ENCODE measurements at places on chromosomes 16 and 17. TPM values are rescaled to one million over a fixed set of nuclear protein-coding genes. Genes with fewer than 3 reads are reported as not detected.

DNA sequence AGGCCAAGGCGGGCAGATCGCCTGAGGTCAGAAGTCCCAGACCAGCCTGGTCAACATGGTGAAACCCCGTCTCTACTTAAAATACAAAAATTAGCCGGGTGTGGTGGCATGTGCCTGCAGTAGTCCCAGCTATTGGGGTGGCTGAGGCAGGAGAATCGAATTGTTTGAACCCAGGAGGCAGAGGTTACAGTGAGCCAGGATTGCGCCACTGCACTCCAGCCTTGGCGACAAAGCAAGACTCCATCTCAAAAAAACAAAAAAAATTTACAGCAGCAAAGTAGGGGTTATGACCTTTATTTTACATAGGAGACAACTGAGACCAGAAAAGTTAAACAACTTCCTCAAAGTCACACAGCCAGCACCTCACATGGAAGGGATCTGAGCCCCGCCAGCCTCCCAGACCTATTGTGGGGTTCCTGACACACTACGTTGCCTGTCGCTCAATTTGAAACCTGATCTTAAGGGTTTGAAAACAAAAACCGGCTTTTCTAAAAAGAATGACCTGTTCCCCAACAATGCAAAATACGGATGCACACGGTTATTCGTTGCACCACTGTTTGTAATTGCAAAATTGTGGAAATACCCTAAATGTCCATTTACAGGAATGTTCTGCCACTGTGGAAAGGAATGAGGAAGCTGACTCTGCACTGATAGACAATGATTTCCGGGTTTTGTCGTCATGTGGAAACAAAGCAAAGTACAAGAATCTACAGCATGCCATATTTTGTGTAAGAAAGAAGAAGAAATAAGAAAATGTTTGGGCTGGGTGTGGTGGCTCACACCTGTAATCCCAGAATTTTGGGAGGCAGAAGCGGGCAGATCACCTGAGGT lies 77.2 kb downstream of the CNGB1 start:
- H3K4me3 ChIP-seq, result no peak overlapping the region
- no peaks in the 10 kb centered on the region for H3K27me3 ChIP-seq
- H3K27ac ChIP-seq, result peak overlapping the region; percentile 9
- peaks cover 8% of the 10 kb centered on the region for H3K4me1 ChIP-seq

GRCh38 chr17:8185582-8186445 lies 4.2 kb downstream of the BORCS6 start:
- H3K36me3 ChIP-seq, result no peaks in the 10 kb centered on the region
- H3K27ac ChIP-seq, result peak overlapping the region; percentile 95
- DNase-seq, result peak; percentile 94
- H3K4me1 ChIP-seq, result peaks cover 42% of the 10 kb centered on the region

HSPB9 gene
- total RNA-seq, result not detected

MMP25 gene
- 0.51 TPM for total RNA-seq

CRYBA1 gene
- not detected for total RNA-seq

HOXB7 gene
- total RNA-seq, result 0.95 TPM

BRIP1 gene
- 2.8 TPM for total RNA-seq

DNA sequence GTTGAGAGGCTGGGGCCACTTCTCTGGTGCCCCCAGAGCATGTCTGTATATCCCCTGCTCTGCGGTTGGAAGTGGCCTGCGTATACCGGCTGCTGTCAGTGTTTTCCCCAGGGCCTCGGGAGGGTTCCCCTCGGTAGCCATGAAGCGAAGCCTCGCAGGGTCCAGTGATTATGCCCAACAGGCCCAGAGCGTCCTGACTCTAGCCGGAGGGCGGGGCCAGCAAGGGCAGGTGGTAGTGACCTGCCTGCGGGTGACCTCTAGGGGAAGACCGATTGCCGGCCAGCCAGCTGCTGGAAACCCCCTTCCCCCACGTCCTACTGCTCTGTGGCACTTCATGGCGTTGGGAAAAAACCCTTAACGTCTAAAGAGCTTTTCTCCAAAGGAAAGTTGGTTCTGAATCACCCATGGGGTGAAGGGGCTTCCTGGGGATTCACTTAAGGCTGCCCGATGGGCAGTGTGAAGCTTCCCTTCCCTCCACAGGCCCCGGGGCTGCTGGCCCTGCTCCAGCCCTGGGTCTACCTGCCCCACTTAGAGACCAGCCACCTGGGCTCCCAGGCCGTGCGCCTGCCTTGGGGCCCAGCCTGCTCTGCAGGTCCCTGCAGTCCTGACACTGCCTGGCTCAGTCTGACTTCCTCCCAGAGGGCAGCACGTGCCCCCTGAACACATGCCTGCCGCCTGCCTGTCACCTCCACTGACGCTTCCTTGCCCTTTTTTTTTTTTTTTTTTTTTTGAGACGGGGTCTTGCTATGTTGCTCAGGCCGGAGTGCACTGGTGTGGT lies 72.8 kb downstream of the SOCS1 start:
- no peak overlapping the region for H3K27ac ChIP-seq
- no peak overlapping the region for H3K4me3 ChIP-seq
- H3K4me1 ChIP-seq, result peaks cover 25% of the 10 kb centered on the region
- H3K27me3 ChIP-seq, result no peaks in the 10 kb centered on the region

- H3K4me3 ChIP-seq, result no peak overlapping the region
- H3K27ac ChIP-seq, result no peak overlapping the region
- no peaks in the 10 kb centered on the region for H3K4me1 ChIP-seq
- H3K36me3 ChIP-seq, result peaks cover 18% of the 10 kb centered on the region
- H3K27me3 ChIP-seq, result no peaks in the 10 kb centered on the region
- no peak for DNase-seq
These were observed 17.0 kb upstream of the BRCA1 start for GRCh38 chr17:43142153-43142552.

- peaks cover 11% of the 10 kb centered on the region for H3K27me3 ChIP-seq
- no peaks in the 10 kb centered on the region for H3K36me3 ChIP-seq
- H3K27ac ChIP-seq, result no peak overlapping the region
- no peak for DNase-seq
- no peaks in the 10 kb centered on the region for H3K4me1 ChIP-seq
These were observed 9.0 kb downstream of the C16orf54 start for GRCh38 chr16:29736764-29737163.

WFDC1 gene
- 1.3 TPM for total RNA-seq

DNA sequence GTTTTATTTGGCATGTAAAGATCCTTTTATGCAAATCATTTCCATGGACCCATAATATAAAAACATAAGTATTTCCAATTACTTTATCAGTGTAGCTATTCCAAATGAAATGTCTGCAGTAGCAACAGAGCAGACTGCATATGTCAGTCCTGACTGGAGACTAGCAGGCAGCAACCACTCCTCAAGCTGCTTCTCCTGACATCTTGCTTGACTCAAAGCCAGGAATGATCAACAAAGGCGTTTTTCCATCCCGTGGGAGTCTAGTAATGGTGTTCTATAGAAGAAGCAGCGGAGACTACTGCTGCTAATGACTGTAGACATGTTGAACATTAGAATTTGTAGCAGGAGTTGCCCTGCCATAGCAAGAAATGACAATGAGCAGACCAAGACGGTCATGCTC lies 73.2 kb upstream of the AKTIP start:
- no peaks in the 10 kb centered on the region for H3K36me3 ChIP-seq
- no peaks in the 10 kb centered on the region for H3K27me3 ChIP-seq
- H3K27ac ChIP-seq, result no peak overlapping the region
- H3K4me3 ChIP-seq, result no peak overlapping the region
- H3K4me1 ChIP-seq, result no peaks in the 10 kb centered on the region
- DNase-seq, result no peak

SOX8 gene
- total RNA-seq, result 9.6 TPM

DNA sequence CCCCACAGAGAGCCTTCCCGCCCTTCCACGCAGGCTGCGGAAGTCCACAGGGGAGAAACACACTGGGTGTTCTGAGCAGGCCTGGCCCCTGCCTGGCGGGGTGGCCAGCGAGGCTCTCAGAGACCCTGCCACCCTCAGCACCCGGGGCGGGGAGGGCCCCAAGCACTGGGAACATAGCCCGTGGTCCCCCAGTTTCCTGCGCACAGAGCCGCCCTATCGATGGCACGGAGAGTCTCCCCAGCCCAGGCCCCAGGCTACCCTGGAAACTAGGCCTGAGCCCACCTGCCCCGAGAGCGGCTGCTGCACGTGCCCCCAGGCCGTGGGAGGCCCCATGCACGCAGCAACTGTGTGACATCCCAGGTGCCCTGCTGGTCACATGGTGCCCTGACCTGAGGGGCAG lies 10.2 kb upstream of the CCDC154 start:
- peaks cover 95% of the 10 kb centered on the region for H3K36me3 ChIP-seq
- H3K4me1 ChIP-seq, result no peaks in the 10 kb centered on the region
- H3K27me3 ChIP-seq, result no peaks in the 10 kb centered on the region
- H3K27ac ChIP-seq, result no peak overlapping the region

- no peaks in the 10 kb centered on the region for H3K36me3 ChIP-seq
- no peaks in the 10 kb centered on the region for H3K4me1 ChIP-seq
- no peak for DNase-seq
- H3K4me3 ChIP-seq, result no peak overlapping the region
These were observed 95.2 kb upstream of the AXIN2 start for GRCh38 chr17:65656390-65657250.

- no peaks in the 10 kb centered on the region for H3K36me3 ChIP-seq
- no peaks in the 10 kb centered on the region for H3K4me1 ChIP-seq
- H3K27ac ChIP-seq, result no peak overlapping the region
- peaks cover 56% of the 10 kb centered on the region for H3K27me3 ChIP-seq
These were observed 105.9 kb upstream of the SEC14L1 start for GRCh38 chr17:77034677-77035424.

KRTAP4-16 gene
- not detected for total RNA-seq

LRRC36 gene
- not detected for total RNA-seq

NUDT7 gene
- total RNA-seq, result 11.6 TPM

PIPOX gene
- total RNA-seq, result 3.5 TPM

DNA sequence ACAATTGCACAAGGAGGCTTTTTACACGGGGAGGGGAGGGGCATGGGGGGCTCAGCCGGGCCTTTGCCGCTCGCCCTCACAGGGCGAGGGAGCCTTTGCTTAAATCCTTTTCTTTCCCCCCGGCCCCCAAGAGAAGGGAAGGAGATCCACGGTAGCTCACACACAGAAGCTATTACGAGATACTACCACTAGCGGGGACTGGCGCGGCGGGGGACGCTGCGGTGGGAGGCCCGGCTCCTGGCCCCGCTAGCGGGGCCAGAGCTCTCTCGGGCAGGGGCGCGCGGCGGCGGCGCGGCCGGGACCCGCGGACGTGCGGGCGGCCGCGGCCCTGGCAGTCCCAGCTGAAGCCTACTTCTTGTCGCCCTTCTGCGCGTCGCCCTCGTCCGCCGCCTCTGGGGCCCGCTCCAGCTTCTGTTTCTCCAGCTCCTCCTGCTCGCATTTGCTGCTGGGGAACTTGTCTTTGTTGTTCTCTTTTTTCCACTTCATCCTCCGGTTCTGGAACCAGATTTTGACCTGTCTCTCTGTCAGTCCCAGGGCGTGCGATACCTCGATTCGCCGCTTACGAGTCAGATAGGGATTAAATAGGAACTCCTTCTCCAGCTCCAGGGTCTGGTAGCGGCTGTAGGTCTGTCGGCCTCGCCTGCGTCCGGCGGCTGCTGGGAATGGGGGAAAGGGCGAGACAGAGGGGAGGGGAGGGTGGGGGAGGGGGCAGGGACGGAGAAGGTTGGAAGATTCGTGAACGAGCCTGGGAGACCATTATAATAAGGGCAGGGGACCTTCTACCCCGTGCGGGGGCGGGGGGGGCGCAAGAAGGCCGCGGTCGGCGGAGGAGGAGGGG lies 2.0 kb downstream of the HOXB8 start:
- DNase-seq, result no peak
- H3K36me3 ChIP-seq, result no peaks in the 10 kb centered on the region
- peaks cover 64% of the 10 kb centered on the region for H3K4me1 ChIP-seq
- H3K4me3 ChIP-seq, result peak overlapping the region; percentile 88

DNA sequence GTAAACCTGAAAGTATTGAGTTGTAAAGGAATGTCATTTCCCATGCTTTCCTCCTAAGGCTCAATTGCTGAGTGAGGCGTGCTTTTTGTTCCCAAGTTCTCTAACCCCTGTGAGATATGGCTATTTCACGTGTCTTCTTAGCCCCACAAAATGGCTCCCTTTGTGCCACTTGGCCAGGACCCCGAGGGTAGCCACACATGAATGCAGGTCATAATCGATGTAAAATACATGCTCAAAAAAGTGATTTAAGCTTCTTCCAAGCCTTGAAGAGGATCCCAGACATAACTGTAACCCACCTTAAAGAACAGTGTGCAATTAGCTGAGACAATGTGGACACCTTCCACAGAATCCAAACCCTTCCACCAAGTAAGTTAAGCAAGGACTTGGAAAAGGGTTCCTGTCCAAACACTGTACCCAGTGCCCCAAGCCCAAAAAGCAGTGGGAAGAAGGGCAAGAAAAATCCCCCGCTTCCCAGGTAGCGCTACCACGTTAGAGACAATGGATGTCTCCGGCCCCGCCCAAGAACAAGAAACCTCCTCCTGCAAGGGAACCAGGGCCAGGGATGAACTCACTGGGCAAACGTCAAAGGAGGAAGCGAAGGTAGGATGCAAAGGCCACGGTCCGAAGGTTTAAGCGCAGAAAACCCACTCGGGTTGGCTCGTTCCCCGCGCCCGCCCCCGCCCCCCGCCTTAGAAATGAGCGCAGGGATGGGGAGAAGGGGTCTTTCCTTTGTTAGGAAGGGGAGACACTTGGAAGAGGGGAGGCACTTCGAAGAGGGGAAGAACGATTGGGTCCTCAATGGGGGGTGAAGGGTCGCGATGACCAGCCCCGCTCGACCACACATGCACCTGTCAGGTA lies 1.2 kb downstream of the JPT1 start:
- peak overlapping the region; percentile 98 for H3K4me3 ChIP-seq
- no peaks in the 10 kb centered on the region for H3K27me3 ChIP-seq
- no peak overlapping the region for H3K27ac ChIP-seq
- DNase-seq, result peak; percentile 54
- peaks cover 23% of the 10 kb centered on the region for H3K4me1 ChIP-seq
- H3K36me3 ChIP-seq, result peaks cover 4% of the 10 kb centered on the region

DNA sequence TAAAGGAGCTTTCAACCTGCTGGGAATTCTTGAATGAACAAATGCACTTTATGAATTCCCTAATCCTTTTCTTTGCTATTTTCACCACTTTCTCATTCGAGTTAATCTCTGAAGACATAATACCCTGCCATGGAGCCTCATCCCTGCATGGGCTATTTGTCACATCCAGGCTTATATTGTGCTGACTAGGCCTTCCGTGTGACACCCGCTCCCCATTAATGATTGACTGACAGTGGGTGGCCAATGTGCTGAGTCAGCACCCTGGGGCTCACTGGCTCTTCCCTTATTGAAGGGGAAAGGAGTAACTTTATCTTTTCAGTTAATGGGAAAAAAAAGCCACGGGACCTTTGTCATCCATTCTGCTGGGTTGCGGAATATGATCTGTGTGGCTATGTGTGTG lies 1024.8 kb upstream of the EEF2KMT start:
- DNase-seq, result no peak
- H3K27me3 ChIP-seq, result no peaks in the 10 kb centered on the region
- no peak overlapping the region for H3K27ac ChIP-seq
- no peaks in the 10 kb centered on the region for H3K4me1 ChIP-seq
- H3K36me3 ChIP-seq, result no peaks in the 10 kb centered on the region
- H3K4me3 ChIP-seq, result no peak overlapping the region

- no peak overlapping the region for H3K4me3 ChIP-seq
- no peak overlapping the region for H3K27ac ChIP-seq
- no peak for DNase-seq
- peaks cover 26% of the 10 kb centered on the region for H3K36me3 ChIP-seq
These were observed 17.5 kb downstream of the ANKRD40 start for GRCh38 chr17:50689956-50690886.

SDK2 gene
- total RNA-seq, result 2.6 TPM
